ENCODE measurements at places on chromosomes 7 and 10.

GRCh38 chr10:109203646-109204353 is 719.5 kb downstream of the XPNPEP1 start:
- DNase-seq = no peak

GRCh38 chr10:14384116-14384730 is 53.5 kb upstream of the FRMD4A start:
- no peak for DNase-seq

DNA sequence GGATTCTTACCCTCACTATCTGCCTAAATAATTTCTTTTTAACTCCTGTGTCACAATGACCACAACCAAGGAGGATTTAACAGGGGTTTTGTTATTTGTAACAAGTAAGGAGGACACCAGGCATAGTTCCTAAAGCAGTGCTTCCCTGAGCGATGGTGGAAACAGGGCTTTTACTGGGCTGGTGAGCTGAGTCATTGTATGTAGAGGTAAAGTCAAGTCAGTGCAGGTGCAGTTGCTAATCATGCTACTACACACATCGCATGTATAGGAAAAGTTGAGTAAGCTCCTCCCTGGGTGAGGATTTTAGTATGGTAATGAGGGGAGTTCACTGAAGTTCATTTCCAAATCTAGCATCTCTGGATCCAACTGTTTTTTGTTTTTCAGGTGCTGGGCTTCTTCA is 22.9 kb upstream of the ABCA13 start:
- no peak for DNase-seq

GRCh38 chr10:615583-616152 is 73.8 kb downstream of the DIP2C start:
- no peak for DNase-seq
